ENCODE measurements at places on chromosomes 5 and 9. TPM values are rescaled to one million over a fixed set of nuclear protein-coding genes. Genes with fewer than 3 reads are reported as not detected.

TAF11L3 gene
- polyA plus RNA-seq: not detected

LHX6 gene
- 3.2 TPM for polyA plus RNA-seq

GRCh38 chr5:159921721-159922120 lies 5.4 kb downstream of the ADRA1B start:
- DNase-seq: no peak

GRCh38 chr5:101717721-101718120 lies 578.4 kb downstream of the SLCO4C1 start:
- no peak for DNase-seq

Measured in left renal pelvis (tissue), 4 donors.